ENCODE measurements at places on chromosomes 1 and 21. TPM values are rescaled to one million over a fixed set of nuclear protein-coding genes. Genes with fewer than 3 reads are reported as not detected.

Gene CNIH3
- 2.3 TPM for total RNA-seq

Gene GCSAML
- 0.42 TPM for total RNA-seq

DNA sequence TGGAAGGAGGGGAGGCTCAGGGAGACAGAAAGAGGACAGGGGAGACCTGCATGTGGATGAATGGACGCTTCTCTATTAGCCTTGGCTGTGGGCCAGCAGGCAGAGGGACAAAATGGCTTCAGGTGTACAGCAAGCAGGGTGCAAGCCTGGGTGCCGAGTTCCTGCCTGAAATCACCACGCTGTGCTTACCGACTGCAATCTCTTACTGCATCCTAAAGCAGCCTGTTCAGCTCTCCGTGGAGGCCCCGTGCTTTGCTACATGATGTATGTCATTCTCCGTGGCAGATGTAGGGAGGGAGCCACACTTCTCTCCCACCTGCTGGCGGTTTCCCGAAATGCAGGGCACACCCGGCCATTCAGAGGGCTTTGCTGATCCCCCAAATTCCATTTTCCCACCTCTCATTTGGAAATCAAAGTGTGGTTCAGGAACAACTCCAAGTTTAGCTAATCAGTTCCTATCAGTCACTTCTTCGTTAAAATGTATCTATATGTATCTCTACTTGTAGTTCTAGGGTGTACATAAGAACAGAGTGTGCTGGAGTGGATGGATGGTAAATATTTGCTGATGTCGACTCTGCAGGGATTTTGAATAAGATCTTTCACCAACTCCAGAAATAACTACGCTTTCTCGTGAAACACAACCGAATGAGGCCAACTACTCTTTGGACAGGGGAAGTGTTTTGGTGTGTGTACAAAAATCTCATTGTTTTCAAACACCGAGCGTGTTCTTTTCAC lies 122.3 kb upstream of the BACE2 start:
- peaks cover 2% of the 10 kb centered on the region for H3K27me3 ChIP-seq
- no peak overlapping the region for H3K4me3 ChIP-seq
- no peaks in the 10 kb centered on the region for H3K36me3 ChIP-seq
- DNase-seq, result no peak

- DNase-seq, result no peak
- no peak overlapping the region for H3K27ac ChIP-seq
- no peaks in the 10 kb centered on the region for H3K27me3 ChIP-seq
Observed at GRCh38 chr1:165036403-165036802, 320.1 kb downstream of the LMX1A start.

DNA sequence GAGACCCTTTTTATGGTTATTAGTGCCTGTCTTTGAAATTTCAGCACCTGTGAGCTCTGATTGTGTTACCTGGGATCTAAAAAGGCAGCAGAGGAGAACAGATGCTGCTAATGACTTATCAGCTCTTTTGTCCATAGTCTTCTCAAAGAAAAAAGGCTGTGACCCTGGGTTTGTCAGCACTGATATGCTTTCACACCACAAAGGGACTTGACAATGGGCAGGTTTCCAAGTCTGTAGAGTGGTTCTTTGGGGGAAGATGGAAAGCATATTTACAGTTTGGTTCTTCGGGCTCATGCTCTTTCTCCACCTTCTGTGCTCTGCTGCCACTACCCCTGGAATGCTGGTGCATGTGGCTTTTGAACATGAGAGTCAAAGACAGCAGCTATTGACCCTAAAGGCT lies 32.0 kb downstream of the DNAJC6 start:
- DNase-seq, result no peak
- no peak overlapping the region for H3K4me3 ChIP-seq
- no peaks in the 10 kb centered on the region for H3K36me3 ChIP-seq
- H3K27me3 ChIP-seq, result no peaks in the 10 kb centered on the region
- no peak overlapping the region for H3K27ac ChIP-seq

- H3K4me3 ChIP-seq, result no peak overlapping the region
- no peak overlapping the region for H3K27ac ChIP-seq
- no peaks in the 10 kb centered on the region for H3K4me1 ChIP-seq
- DNase-seq, result no peak
Observed at GRCh38 chr1:116556289-116557006, 14.4 kb downstream of the CD58 start.

DNA sequence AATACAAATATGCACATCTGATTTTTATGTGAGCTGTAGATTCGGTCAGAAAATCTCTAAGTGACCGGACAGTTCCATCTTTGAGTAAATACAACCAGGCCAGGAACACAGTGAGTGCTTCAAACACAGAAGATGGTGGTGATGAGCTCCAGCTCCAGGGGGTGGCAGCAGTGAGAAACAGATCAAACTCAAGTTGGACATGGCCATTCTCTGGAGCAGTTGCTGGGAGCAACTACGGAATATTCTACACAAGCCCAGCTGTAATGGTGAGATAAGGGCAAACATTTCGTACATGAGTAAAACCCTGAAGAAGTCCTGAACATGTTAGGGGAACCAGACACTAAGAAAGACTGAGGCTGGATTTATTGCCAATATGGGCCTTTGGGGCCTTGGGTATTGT lies 100.7 kb downstream of the BARHL2 start:
- no peaks in the 10 kb centered on the region for H3K4me1 ChIP-seq
- no peak overlapping the region for H3K27ac ChIP-seq
- no peaks in the 10 kb centered on the region for H3K36me3 ChIP-seq
- H3K27me3 ChIP-seq, result no peaks in the 10 kb centered on the region

Data from thymus (tissue), 14 donors.